ENCODE measurements at places on chromosomes 3 and 15.

DNA sequence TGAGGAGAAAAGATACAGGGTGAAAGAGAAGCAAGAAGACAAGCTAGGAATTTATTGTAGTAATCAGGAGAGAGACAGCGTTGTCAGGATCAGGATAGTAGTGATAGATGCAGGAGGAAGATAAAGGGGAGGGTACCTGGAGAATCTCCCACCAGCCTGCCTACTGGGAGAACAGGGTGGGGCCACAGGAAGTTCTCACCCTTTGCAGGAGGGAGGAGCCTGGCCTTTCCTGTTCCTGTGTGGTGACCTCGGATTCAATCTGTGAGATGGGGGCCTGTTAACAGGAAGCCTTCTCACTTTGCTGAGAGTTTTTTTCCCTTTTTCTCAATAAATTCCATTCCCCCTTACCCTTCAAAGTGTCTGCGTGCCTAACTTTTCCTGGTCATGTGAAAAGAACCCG is 37.6 kb downstream of the GMPS start:
- H3K27ac ChIP-seq, result no peak overlapping the region
- no peak overlapping the region for H3K4me3 ChIP-seq
- H3K27me3 ChIP-seq, result no peaks in the 10 kb centered on the region
- no peak for DNase-seq
- peaks cover 13% of the 10 kb centered on the region for H3K4me1 ChIP-seq

DNA sequence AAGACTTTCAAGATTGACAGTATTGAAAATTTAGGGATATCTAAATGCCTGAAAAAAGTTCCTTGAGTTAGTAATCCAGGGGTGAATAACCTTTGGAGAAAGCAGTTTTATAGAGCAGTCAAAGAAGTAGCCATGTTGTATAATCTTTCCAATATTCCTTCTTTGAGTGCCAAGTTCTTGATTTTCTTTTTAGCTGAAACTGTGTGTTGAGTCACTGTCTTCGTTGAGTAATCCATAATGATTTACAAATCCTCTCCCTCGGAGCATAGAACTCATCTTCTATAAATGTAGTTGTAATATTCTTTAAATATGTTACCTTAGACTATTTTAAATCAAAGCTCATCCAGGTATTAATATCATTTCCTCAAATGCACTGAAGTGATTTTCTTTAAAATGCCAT is 135.2 kb downstream of the BBX start:
- DNase-seq, result no peak
- no peak overlapping the region for H3K4me3 ChIP-seq
- no peak overlapping the region for H3K27ac ChIP-seq
- H3K36me3 ChIP-seq, result no peaks in the 10 kb centered on the region
- H3K27me3 ChIP-seq, result no peaks in the 10 kb centered on the region
- H3K4me1 ChIP-seq, result peaks cover 7% of the 10 kb centered on the region

DNA sequence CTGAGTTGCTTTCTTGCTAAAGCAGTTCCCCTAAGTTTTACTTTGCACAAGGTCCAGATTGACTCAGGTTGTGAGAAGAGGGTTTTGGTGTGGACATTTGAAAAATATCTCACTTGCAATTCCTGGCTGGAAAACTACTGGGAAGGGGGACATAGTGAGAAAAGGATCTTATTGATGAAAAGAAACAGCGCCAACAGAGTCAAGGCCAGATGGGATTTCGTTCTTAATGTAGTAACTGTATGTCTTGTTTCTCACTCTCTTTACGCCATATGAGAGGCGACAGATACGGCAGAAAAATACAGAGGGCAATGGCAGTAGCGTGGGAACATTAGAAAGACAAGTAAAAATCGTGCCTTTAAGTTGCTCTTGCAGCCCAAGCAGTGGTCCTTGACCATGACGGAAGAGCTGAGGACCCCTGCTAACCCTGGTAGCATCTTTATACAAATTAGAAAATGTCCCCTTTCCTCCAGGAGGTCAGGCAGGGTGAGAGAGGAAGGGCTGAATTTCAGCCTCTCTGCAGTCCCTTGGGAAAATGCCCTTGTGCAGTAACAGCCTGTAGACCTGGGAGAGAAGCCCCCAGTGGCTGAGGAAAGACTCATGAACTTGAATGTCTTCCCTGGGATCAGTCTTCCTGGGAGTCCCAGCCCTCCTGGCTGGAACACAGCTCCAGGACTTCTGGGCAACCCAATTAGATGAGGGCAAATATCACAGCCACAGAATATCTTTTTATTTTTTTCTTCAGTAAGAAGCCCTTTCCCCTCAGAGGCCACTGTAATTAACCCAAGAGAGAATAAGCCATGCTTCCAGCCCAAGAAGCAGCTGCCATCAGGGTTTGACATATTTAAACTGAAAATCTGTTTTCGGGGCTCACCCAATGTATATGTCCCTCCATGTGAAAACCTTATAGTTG is 113.4 kb downstream of the CD47 start:
- no peaks in the 10 kb centered on the region for H3K36me3 ChIP-seq
- no peak for DNase-seq
- H3K4me3 ChIP-seq, result no peak overlapping the region
- H3K27me3 ChIP-seq, result no peaks in the 10 kb centered on the region
- no peak overlapping the region for H3K27ac ChIP-seq

GRCh38 chr3:24199300-24199699 is 254.2 kb downstream of the NR1D2 start:
- H3K27me3 ChIP-seq, result no peaks in the 10 kb centered on the region
- DNase-seq, result peak; percentile 24
- H3K36me3 ChIP-seq, result no peaks in the 10 kb centered on the region
- H3K27ac ChIP-seq, result peak overlapping the region; percentile 98

GRCh38 chr3:2889736-2890135 is 220.4 kb downstream of the IL5RA start:
- no peak overlapping the region for H3K27ac ChIP-seq
- no peaks in the 10 kb centered on the region for H3K36me3 ChIP-seq
- no peaks in the 10 kb centered on the region for H3K4me1 ChIP-seq
- H3K4me3 ChIP-seq, result no peak overlapping the region
- no peaks in the 10 kb centered on the region for H3K27me3 ChIP-seq
- DNase-seq, result peak; percentile 44

- no peak overlapping the region for H3K4me3 ChIP-seq
- H3K27ac ChIP-seq, result no peak overlapping the region
- peak; percentile 9 for DNase-seq
- no peaks in the 10 kb centered on the region for H3K4me1 ChIP-seq
- no peaks in the 10 kb centered on the region for H3K27me3 ChIP-seq
Observed at GRCh38 chr3:100682056-100682853, 27.0 kb upstream of the TFG start.

DNA sequence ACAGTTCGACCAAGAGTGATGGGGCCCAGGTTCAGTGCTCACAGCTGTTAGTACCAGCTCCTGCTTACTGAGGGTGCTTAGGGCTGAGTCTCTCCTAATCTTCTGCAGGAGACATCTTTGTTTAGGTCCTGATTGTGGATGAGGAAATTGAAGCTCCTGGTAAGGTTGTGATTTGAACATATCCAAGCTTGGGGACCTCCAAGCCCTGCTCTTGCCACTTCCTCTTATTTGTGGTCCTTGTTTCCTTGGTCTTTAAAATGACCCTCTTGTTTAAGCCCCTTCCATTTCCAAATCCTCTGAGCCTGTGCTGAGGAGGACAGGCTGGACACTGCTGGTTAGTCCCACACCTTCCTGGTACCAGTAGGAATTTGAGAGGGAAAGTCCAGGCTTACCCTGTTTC is 87.0 kb downstream of the EEFSEC start:
- DNase-seq, result no peak
- H3K4me1 ChIP-seq, result peaks cover 63% of the 10 kb centered on the region
- H3K27ac ChIP-seq, result peak overlapping the region; percentile 99
- no peaks in the 10 kb centered on the region for H3K36me3 ChIP-seq
- no peaks in the 10 kb centered on the region for H3K27me3 ChIP-seq
- H3K4me3 ChIP-seq, result no peak overlapping the region

- H3K4me3 ChIP-seq, result no peak overlapping the region
- no peaks in the 10 kb centered on the region for H3K4me1 ChIP-seq
- no peak for DNase-seq
- H3K27ac ChIP-seq, result no peak overlapping the region
- H3K27me3 ChIP-seq, result no peaks in the 10 kb centered on the region
Observed at GRCh38 chr3:190088890-190089289, 31.8 kb downstream of the P3H2 start.

GRCh38 chr3:15602146-15602536 is 596 bp downstream of the BTD start:
- no peaks in the 10 kb centered on the region for H3K27me3 ChIP-seq
- H3K4me1 ChIP-seq, result peaks cover 15% of the 10 kb centered on the region
- H3K4me3 ChIP-seq, result peak overlapping the region; percentile 99
- peaks cover 24% of the 10 kb centered on the region for H3K36me3 ChIP-seq

DNA sequence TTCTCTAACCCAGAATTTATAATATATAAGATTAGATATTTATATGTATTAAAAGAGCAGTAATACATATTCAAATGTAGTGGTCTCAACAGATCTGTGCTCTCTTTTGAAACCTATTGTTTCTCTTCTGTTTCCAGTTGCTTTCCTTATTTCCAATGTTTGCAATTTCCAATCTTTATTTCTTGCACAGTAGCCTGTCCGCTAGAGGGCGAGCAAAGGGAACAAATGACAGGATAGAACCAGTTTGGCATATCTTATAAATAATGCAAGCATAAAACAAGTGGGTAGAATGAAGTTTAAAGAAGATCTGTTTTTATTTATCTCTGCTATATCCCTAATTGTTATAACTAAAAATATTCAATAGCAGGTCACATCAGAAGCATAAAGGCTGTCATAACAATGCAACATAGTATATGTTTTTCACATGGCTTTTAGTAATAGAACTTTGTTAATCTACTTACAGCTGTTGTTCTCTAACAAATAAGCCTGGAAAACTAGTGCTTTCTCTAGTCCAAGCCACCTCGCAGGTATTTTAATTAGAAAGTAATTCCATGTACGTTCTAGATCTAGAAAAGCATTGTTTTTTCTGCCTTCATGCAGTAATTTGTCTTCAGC is 15.1 kb upstream of the TCAIM start:
- no peak overlapping the region for H3K27ac ChIP-seq
- H3K4me1 ChIP-seq, result no peaks in the 10 kb centered on the region
- H3K4me3 ChIP-seq, result no peak overlapping the region
- H3K27me3 ChIP-seq, result no peaks in the 10 kb centered on the region
- no peaks in the 10 kb centered on the region for H3K36me3 ChIP-seq

- H3K27me3 ChIP-seq, result no peaks in the 10 kb centered on the region
- no peaks in the 10 kb centered on the region for H3K36me3 ChIP-seq
- H3K4me3 ChIP-seq, result no peak overlapping the region
- H3K4me1 ChIP-seq, result no peaks in the 10 kb centered on the region
Observed at GRCh38 chr3:13869761-13870343, 10.0 kb downstream of the WNT7A start.

DNA sequence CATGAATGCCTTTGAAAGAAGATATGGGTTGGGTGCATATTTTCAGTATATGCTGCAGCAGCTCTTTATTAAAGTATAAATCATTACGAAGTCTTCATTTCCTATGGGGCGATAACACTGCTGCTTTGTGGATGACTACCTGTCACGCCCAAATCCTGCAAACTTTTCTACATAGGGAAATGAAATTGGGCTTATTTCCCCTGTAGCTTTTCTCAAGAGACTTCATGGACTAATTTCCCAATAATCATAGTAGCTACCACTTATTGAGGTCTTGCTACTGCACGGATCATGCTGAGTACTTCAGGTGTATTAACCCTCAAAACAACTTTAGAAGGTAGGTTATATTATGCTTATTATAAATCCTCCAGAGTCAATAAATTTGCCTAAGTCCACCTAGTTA is 8.0 kb downstream of the TGFBR2 start:
- no peaks in the 10 kb centered on the region for H3K4me1 ChIP-seq
- no peaks in the 10 kb centered on the region for H3K27me3 ChIP-seq
- no peak for DNase-seq

- peak; percentile 39 for DNase-seq
- no peaks in the 10 kb centered on the region for H3K36me3 ChIP-seq
- H3K27me3 ChIP-seq, result no peaks in the 10 kb centered on the region
- H3K4me3 ChIP-seq, result no peak overlapping the region
Observed at GRCh38 chr15:67142767-67143100, 77.3 kb downstream of the SMAD3 start.

GRCh38 chr3:129594907-129595390 is 11.5 kb downstream of the PLXND1 start:
- H3K4me3 ChIP-seq, result no peak overlapping the region
- no peak overlapping the region for H3K27ac ChIP-seq
- H3K27me3 ChIP-seq, result no peaks in the 10 kb centered on the region
- DNase-seq, result no peak
- no peaks in the 10 kb centered on the region for H3K36me3 ChIP-seq

DNA sequence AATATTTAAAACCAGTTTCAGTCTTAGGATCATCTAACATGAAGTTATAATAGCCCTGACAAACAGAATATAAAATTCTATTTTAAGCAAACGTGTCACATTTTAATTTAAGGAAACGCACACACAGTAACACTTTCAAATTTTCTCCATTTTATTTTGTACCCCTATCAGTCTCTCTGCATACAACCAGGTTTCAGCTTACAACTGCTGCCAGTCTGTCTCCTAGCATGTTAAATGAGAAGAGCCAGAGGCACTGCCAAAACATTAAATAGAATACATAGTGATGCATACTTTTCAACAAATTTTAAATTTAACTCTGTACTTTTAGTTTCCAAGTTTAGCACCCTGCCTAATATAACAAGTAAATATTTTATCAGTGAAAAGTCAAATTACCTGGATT is 60.8 kb downstream of the UACA start:
- peak overlapping the region; percentile 79 for H3K27ac ChIP-seq
- H3K27me3 ChIP-seq, result no peaks in the 10 kb centered on the region
- H3K4me1 ChIP-seq, result peaks cover 42% of the 10 kb centered on the region
- H3K36me3 ChIP-seq, result no peaks in the 10 kb centered on the region

DNA sequence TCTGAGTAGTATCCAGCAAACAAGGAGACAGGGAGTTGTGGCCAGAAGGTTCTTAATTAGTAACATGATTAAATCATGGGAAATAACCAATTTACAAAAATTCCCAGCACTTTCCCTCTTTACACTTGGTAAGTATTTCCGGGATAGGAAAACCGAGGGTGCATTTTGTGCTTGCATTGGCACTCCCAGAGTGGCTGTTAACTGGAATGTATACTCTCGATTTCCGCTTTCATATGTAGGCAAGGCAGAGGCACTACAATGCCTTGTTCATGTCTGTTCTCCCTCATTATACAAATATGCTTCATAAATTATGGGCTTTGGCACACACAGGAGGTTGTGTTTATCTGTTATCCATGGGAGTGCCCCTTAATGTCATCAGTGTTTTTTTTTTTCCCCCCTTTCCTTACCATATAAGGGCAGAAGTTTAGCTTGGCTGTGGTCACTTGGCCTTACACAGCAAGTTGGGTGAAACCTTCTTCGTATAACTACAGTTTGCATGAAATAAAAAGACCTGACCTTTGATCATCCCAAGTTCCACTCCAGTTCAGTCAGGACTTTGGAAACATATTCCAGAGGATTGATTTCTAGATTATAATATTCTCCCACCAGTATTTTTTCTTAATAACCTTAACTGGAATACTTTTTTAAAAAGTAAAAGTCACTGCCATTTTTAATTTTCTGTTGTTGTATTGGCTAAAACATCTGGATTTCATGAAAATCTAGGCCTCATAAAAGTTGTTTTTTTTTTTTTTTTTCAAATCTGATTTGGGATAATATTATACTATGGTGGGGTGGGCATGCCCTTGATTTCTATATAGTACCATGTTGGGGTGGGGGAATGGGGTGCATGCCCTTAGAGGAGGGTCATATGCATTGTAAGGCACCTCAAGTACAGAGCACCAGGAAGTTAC is 8.9 kb downstream of the TPM1 start:
- DNase-seq, result no peak
- H3K4me1 ChIP-seq, result peaks cover 55% of the 10 kb centered on the region
- H3K27me3 ChIP-seq, result no peaks in the 10 kb centered on the region
